ENCODE measurements at places on chromosomes 7 and 10.

DNA sequence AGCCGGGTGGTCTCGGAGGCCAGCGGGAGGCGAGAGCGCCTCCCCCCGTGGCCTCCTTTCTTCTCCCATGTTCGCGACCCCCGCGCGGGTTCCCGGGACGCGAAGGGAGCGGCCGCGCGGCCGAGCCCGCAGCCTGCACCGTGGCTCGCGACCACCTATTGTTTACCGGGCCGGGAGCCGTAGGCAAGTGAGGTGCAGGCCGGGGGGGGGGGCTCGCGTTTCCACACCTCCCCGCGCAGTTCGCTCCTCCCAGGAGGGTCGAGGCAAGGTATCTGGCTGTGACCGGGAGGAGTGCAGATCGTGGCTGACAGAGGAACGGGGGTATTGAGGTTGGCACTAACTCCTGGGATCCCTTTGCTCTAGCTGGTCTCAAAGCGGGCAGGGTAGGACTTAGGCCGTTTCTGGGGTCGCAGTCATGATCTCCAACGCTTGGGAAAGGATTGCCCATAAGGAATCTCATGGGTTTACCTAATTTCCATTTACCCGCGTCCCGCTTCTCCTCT is 734 bp downstream of the PTPN12 start:
- DNase-seq, result peak; percentile 54

DNA sequence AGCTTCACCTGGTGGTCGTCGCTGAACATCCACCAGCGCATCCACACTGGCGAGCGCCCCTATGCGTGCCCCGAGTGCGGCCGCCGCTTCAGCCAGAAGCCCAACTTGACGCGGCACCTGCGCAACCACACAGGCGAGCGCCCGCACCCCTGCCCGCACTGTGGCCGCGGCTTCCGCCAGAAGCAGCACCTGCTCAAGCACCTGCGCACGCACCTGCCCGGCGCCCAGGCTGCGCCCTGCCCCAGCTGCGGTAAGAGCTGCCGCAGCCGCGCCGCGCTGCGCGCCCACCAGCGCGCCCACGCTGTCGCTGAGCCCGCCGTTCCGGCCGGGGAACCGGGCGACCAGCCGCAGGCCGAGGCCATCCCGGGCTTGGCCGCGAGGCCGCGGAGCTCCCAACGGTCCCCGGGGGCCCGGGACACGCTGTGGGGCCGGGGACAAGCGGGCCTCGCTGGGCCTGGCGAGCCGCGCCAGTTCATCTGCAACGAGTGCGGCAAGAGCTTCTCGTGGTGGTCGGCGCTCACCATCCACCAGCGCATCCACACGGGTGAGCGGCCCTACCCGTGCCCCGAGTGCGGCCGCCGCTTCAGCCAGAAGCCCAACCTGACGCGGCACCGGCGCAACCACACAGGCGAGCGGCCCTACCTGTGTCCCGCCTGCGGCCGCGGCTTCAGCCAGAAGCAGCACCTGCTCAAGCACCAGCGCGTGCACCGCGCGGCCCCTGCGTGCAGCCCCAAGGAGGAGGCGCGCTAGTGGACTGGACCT is 18.4 kb downstream of the ZNF775 start:
- no peak for DNase-seq

GRCh38 chr7:149496642-149497391 is 792 bp downstream of the ZNF746 start:
- peak; percentile 50 for DNase-seq

DNA sequence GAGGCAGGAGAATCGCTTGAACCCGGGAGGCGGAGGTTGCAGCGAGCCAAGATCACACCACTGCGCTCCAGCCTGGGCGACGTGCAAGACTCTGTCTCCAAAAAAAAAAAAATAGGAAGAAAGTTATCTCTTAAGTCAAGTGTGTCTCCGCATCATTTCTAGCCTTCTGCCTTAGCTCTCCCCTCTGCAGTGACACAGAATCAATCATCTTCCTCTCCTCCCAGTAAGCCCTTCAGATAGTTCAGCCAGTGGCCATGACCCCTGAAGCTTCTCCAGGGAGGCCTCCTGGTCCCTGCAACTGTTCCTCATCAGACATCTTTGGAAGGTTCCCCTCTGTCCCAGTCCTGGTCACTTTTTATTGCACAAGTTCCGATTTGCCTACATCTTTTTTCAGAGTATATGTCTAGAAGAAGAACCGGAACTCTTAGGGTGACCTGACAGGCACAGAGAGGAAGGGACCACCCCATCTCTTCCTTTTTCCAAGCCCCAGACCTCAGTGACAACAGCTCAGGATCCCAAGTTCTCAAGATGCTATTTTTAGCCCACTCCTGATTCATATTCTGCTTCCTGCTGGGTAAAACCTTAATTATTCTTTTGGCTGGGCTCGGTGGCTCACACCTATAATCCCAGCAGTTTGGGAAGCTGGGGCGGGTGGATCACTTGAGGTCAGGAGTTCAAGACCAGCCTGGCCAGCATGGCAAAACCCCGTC is 6.6 kb upstream of the RHBDD2 start:
- peak; percentile 32 for DNase-seq
